ENCODE measurements at places on chromosomes 5 and 9.

DNA sequence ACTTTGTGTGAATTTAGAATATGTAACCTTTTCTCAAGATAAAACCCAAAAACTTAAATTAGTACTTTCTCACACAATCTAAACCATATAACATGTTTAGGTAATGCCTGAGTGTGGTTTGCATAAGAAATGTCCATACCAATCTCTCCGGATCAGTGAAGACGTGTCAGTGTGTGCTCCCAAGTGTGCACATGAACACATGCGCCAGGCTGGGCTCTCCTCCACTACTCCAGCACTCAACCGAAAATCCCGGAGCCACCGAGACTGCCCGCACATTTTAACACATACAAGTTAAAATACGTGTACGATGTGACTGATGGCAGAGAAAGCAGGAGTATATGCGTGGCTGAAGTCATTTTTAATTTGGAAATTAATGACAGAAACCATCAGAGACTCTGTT lies 658.4 kb downstream of the EFNA5 start:
- no peak for DNase-seq

GRCh38 chr9:137077758-137078693 lies 709 bp downstream of the UAP1L1 start:
- no peak for DNase-seq

GRCh38 chr5:178421699-178422399 lies 168.3 kb downstream of the COL23A1 start:
- no peak for DNase-seq

- DNase-seq = peak; percentile 78
Measured at GRCh38 chr5:132883261-132883834, 9.9 kb downstream of the LEAP2 start.

GRCh38 chr5:175534070-175534932 lies 55.9 kb downstream of the SFXN1 start:
- no peak for DNase-seq

GRCh38 chr5:97923496-97923895 lies 740.4 kb upstream of the RIOK2 start:
- no peak for DNase-seq

GRCh38 chr5:125719681-125720347 lies 703.4 kb upstream of the GRAMD2B start:
- peak; percentile 94 for DNase-seq

- no peak for DNase-seq
Measured at GRCh38 chr5:16934677-16935153, 1.4 kb downstream of the MYO10 start.

DNA sequence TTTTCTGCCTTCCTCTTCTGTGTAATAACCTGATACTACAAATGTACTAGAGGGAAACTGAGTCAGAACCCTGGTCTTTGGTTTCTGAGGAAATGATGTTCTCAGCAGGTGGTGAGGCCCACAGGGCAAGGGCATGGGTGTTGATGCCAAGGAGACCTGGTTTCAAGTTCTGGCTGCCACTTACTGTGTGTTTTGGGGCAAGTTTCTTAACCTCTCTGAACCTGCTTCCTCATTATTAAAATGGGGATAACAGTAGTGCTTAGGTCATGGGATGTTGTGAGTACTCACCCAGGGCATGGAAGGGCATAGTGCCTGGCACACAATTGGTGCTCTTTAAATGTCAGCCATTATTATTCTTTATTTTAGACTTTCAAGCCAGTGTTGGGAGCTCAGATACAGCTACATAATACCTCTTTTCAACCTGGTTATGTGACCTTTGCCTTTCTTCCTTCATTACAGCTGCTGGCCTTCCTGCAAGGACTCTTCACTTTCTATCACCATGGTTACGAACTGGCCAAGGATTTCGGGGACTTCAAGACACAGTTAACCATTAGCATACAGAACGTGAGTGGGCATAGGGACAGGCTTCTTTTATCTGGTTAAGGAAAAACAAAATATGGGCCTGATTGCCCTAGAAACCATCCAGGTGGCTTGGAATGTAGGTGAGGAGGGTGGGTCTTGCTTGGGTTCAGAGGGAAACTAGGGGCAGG lies 131.5 kb downstream of the ARHGAP26 start:
- no peak for DNase-seq

All from HepG2 (cell line).